NCI-H187 (cell line): ENCODE measurements at places on chromosomes 3 and 15.

GRCh38 chr15:96262549-96263489 lies 67.7 kb upstream of the NR2F2 start:
- DNase-seq, result no peak

- no peak for DNase-seq
These were observed 6.3 kb upstream of the CRTC3 start for GRCh38 chr15:90523373-90523772.

- no peak for DNase-seq
These were observed 51.1 kb upstream of the WNT5A start for GRCh38 chr3:55538158-55538557.

GRCh38 chr3:56818156-56818985 lies 16.6 kb upstream of the ARHGEF3 start:
- DNase-seq, result no peak

GRCh38 chr3:126956866-126957650 lies 25.9 kb upstream of the PLXNA1 start:
- DNase-seq, result no peak

DNA sequence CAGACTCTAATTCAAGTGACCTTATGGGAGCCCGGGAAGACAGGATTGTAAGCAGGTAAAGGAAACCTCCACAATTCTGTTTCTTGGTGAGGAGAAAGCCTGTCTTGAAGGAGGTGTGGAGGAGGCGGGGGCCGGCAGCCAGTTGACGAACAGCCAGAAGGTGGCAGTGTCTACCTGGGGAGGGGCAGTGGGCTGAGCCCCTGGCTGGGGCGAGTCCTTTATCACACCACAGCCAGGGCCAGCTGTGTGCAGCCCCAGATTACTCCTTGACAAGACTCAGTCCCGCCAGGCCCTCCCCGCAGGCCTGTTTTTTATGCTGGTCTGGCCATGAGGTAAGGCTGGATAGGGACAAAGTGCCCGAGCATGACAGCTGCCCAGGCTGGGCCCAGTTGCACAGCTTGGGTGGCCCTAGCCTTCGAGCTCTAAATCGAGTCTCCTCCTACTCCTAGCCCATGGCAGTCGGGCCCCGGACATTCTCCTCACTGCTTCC lies 40.9 kb upstream of the IDH2 start:
- no peak for DNase-seq

DNA sequence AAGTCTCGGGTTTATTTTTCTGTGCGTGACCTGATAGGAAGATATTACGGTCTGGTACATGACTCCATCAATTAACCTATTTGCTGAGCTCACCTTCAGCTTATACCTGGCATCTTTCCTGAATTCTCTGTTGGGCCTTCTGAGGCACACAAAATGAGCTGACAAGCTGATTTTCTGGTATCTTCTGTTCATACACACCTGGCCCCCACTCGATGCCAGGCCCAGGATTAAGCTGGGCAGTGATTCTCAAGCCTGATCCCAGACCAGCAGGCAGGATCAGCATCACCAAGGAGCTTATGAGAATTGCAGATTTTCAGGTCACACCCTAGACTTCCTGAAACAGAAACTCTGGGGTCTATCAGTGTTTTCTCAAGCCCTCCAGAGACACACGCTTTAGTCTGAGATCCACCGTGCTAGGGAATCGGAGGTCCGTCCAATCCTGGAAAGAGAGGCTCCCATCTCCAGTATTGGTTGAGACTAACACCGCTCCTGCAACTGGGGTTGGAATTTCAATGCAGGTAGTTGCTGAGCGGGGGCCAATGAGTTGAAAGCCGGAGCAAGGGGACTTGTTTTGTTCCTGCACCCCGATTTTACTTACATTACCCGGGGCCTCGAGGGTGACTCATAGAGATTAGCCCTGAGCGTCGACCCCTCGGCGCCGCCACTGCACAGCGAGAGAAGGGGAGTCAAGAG lies 636 bp upstream of the EIF1B start:
- no peak for DNase-seq
